T-helper 2 cell treated with Interferon-gamma antibody and Interleukin-4, amounts not matched to agents 100 ng/mL and 5 ng/mL, for 36 hours (primary cell): ENCODE measurements at places on chromosomes 6 and 20. TPM values are rescaled to one million over a fixed set of nuclear protein-coding genes. Genes with fewer than 3 reads are reported as not detected.

Gene DNMT3B
- total RNA-seq: 3.5 and 3.8 TPM in 2 replicates

Gene SYNDIG1
- total RNA-seq: not detected in 2 replicates

Gene RRAGD
- 3.7 and 4.5 TPM in 2 replicates for total RNA-seq

Gene NOX3
- not detected in 2 replicates for total RNA-seq

Gene LMBRD1
- 23.0 and 25.1 TPM in 2 replicates for total RNA-seq

Gene GPR63
- 3.9 and 4.2 TPM in 2 replicates for total RNA-seq

Gene GHRH
- total RNA-seq: not detected in 2 replicates

Gene PTPRK
- 1.9 and 2.1 TPM in 2 replicates for total RNA-seq

Gene CST4
- not detected in 2 replicates for total RNA-seq

Gene RIN2
- not detected in 2 replicates for total RNA-seq

Gene SIRPD
- 0.20 and 0.23 TPM in 2 replicates for total RNA-seq

Gene GJA10
- total RNA-seq: 0.14 TPM in 1 of 2 replicates, not detected in the other

Gene ZNF165
- total RNA-seq: 0.43 and 0.66 TPM in 2 replicates

Gene MRAP2
- not detected in 2 replicates for total RNA-seq

Gene RIPPLY2
- total RNA-seq: not detected in 2 replicates
